ENCODE measurements at places on chromosomes 13 and 19.
A peak's percentile ranks its signal among the peaks of the same experiment; 100 is the strongest.

- DNase-seq = no peak
Measured at GRCh38 chr13:76879203-76879882, 6.9 kb downstream of the KCTD12 start.

GRCh38 chr19:15216363-15216762 lies 15.6 kb upstream of the NOTCH3 start:
- no peak for DNase-seq

DNA sequence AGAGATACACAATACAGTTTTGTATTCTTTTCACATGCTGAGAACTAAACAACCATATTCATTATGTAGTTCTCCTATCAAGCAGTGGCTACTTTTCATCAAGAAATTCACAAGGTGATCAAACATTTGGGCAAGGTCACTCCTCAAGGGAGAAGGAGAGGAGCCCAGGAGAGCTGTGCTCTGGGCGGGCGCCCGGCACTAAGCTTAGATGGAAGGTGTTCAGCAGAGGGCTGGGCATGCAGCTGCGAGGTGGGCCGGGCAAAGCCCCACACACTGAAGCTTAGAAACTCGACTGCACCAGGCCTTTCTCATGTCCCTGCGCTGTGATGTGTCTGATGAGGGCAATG lies 30.4 kb upstream of the SPACA7 start:
- DNase-seq = no peak

GRCh38 chr13:24264976-24265375 lies 44.4 kb upstream of the C1QTNF9 start:
- no peak for DNase-seq

DNA sequence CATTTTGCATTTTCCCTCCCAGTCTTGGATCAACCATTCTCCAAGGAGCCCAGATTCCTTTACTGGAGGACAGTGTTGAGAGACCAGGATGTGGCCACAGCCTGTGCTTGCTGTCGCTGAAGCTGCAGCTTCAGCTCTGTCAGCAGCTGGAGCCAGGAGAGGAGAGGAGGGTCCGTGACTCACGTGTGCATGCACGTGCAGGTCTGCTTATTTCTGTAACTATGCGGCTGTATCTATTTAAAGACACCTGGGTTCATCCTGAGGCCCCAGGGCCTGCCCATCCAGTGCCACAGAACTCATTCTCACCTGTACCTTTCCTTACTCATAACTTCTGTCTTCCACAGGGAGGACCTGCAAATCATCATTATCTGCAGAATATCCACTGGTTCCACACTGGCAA lies 8.2 kb upstream of the LAMP1 start:
- DNase-seq = no peak

GRCh38 chr13:81223778-81224177 lies 882.9 kb upstream of the SPRY2 start:
- DNase-seq = no peak

- DNase-seq = no peak
Measured at GRCh38 chr13:50129706-50130122, 114.5 kb downstream of the KCNRG start.

DNA sequence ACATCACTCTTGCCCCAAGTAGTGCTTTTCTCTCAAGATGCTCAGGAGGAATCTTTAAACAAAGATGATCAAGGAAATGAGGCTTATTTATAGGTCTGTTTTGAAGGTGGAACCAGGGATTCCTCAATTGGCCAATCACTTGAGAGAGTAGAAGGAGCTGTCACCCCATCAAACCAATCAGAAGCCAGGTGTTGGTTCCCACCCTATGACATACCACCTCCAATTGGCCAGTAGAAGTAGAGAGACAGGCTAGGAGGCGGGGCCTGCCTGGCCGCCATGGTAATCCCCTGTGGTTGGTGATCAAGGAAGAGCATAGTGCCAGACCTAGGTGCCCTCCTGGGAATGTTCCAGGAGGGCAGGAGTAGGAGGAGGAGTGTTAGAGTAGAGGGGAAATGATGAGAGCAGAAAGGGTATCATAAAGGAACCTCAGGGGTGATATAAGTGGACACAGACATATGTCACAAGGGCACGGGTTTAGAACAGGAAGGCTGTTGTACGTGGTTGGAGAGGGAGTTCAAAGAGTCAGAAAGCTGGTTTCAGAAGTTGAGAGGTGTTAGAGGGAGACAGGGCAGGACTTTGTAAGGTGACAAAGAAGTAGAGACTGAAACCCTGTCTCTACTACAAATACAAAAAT lies 10.5 kb downstream of the PMIS2 start:
- no peak for DNase-seq

- no peak for DNase-seq
Measured at GRCh38 chr19:1668486-1669270, 16.3 kb upstream of the TCF3 start.

- no peak for DNase-seq
Measured at GRCh38 chr13:80010846-80011245, 330.1 kb downstream of the SPRY2 start.

DNA sequence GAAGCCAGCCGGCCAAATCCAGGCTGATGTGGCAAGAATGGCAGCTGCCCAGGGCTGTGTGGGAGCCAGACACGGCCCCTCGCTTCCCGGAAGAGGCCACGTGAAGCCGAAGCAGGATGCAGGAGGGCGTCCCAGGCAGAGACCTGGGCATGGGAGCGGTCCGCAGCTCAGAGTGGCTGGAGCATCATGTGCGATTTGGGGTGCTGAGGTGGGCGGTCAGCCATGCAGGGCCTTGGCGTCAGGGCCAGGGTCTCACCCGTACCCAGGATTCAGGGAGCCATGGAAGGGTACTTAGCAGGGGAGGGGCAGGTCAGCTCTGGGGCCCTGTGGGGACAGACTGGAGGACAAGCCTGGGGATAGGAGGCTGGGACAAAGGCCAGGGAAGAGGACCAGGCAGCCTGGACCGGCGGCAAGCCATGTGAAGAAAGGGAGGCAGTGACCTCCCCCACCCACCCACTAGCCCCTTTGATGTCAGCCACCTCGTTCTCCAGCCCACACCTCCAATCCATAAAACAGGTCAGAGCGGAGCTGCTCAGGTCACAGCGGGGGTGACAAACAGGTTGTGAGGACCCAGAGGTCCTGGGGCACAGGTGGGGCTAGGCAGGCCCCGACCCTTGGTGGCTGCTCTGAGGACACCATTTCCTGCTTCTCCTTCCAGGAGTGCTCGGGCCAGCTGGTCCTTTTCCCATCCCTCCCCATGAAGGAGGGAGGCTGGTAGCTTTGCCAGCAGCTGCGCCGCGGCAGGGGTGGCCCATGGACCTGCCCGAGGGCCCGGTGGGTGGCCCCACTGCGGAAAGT lies 2.3 kb downstream of the KASH5 start:
- no peak for DNase-seq

- DNase-seq = no peak
Measured at GRCh38 chr19:14432791-14433553, at the start of gene PKN1. PKN1 (plus strand) TSS chr19:14433306; CDS start chr19:14433522, 216 bp downstream.

DNA sequence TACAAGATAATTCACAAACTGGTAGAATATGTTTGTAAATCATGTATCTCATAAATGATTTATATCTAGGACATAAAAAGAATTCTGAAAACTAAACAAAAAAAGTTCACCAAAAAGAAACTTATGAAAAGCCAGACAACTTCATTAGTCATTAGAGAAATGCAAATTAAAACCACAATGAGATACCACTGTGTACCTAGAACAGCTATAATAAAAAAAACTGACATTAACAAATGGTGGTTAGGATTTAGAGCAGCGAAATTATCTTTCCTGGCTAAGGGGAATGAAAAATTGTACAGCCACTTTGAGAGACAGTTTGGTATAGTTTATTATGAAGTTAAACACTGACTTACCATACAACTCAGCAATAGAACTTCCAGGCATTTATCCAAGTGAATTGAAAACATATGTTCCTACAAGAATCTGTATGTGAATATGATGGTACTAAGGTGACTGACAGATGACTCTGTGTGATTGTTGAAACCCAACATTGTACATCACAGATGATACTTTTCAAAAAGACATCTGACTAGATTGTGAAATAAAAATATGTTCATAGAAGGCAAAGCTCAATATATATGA lies 41.8 kb downstream of the UGGT2 start:
- DNase-seq = no peak

DNA sequence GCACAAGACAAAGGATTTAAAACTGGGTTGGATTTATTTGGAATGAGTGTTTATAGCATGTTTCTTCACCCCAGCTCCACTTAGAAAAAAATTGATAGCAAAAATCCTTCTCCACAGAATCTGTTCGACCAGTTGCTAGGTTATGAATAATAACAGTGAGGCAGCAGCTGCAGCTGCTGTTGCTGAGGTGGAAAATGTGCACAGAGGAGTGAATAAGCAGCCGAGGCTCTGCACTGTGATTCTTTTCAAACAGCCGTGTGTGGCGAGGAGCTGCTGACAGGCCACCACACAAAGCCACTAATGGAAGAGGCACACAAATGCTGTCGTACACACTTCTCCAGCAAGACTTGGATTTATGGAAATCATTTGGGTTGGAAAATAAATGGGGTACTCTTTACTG lies 6.4 kb upstream of the RASL11A start:
- peak; percentile 74 for DNase-seq

DNA sequence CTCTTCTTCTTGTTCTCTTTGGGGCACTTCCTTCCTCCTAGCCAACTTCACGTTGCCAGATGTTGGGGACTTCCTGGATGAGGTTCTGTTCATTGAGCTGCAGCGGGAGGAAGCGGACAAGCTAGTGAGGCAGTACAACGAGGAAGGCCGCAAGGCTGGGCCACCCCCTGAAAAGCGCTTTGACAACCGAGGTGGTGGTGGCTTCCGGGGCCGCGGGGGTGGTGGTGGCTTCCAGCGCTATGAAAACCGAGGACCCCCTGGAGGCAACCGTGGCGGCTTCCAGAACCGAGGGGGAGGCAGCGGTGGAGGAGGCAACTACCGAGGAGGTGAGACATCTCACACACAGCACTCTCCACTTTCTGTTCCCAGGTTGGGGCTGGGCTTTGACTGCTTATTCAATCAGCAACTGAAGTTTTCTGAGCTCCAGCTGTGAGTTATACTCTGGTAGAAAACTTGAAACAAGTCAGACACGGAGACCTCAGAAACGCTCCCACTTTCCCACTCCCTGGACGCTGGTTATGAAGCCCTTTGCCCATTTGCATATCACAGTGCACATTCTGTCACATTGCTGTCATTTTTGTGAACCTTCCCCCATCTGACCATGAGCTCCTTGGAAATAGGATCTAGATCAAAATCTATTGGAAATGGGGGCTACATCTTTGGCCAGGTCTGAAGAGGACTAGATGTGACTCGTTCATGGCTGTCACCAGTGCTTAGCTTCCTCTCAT lies 7.2 kb upstream of the CCDC97 start:
- DNase-seq = no peak

DNA sequence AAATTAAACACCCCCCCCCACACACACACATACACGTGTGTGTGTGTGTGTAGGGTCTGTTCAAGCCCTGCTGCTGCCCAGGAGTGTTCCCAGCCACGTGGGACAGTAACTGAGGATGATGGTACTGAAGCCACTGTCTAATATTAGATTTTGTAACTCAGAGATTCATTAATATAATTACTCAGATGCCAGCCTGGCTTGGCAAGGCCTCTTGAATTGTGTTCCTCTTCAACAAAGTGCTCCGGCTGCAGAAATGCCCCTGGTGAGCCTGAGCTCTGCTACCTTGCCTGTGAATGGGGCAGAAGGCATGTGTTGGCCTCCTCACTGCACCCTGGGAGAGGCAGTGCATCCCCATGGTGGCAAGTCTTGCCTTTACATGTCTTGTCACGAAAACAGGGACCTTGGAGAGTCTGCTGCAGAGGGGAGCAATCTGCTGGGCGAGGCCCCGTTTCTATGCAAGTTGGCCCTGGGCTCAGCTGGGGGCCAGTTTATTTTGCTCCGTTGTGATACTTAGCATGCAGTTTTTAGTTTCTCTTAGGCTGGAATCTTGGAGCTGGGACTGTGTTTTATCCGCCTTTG lies 44.0 kb downstream of the NFIX start:
- DNase-seq = no peak

- peak; percentile 47 for DNase-seq
Measured at GRCh38 chr13:62432906-62433305, 1017.3 kb upstream of the PCDH20 start.

- no peak for DNase-seq
Measured at GRCh38 chr13:51241720-51242119, 19.5 kb downstream of the FAM124A start.
